ENCODE measurements at places on chromosomes 11 and 22.

GRCh38 chr11:123474994-123475393 lies 44.9 kb downstream of the GRAMD1B start:
- no peak for DNase-seq

DNA sequence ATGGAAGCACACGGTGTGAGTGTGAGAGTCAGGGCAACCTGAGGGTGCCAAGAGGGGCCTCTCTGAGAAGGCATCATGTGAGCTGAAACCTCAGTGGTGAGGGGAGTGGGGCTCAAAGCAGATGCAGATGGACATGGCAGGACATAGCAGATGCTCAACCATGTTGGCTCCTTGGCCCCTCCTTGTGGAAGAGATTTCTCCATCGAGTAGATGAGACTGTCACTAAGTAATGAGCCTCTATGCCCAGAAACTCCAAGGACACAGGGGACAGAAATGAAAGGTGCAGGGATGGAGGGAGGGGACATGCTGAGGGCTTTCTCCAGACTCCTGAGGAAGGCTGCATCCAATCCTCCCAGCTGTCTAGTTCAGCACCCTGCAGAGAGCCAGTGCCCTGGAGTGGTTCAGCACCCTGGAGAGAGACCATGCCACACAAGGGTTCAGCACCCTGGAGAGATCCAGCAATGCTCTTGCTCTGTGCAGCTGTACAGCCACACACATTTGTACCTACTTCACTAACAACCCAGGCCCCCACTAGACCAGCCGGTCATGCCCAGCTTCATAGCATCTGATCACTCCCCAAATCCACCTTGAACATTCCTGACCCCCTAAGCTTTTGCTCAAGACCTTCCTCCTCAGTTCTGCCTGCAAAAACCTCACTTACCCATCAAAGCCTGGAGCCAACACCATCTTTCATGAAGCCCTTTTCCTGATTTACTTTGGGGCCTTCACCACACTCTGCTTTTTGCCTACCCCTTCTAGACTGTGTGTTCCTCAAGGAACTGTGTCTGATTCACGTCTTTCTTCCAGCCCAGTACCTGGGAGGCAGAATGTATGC lies 252.0 kb downstream of the CTTN start:
- DNase-seq: no peak

DNA sequence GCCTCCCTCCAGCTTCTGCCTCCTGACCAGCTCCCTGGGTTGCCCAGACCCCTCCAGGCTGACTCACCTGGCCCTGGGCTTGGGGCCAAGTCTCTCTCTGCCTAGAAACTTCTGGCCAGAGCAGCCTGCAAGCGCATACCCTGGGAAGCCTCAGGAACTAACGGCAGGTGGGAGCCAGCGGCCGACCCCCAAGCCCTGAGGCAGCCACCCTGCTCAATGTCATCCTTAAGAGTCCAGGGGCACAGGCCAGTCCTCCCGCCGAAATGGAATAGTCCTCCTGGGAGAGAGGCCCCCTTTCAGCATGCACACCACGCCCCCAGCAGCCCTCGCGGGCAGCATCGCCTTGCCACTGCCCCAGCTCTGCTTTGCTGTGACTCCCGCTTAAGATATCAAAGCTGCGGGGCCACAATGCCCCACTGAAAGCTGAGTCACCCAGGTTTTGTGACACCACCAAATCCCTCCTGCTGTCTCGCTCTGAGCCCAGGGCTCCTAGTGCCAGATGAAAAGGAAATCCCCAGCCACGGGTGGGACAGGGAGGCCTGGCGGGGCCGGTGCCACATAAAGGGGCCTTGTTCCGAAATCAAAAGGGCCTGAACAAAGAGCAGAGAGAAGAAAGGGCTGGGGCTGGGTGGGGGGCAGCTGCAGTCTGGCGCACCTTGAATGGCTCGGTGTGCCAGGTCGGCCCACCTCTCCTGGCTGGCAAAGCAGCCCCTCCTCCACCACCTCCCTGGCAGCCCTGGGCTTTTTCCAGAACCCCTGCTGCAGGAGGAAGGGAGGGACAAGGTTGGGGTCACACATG lies 21.4 kb upstream of the FGF3 start:
- no peak for DNase-seq

DNA sequence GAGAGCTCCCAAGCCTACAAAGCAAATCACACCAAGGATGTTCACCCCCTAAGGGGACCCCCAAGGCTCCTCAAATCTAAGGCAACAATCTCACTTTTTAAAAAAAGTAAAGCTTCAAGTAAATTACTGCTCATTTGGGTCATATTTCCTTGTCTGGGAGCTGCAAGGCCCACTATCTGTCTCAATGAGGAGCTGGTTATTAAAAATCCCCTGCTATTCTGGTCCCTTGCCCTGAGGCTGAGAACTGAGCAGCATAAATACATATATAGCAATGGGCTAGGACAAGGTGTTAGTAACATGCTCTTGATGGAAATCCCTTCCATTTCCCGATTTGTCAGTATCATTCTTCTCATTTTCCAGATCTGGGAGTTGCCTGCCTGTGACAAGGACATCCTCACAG lies 119.2 kb downstream of the ETS1 start:
- no peak for DNase-seq

DNA sequence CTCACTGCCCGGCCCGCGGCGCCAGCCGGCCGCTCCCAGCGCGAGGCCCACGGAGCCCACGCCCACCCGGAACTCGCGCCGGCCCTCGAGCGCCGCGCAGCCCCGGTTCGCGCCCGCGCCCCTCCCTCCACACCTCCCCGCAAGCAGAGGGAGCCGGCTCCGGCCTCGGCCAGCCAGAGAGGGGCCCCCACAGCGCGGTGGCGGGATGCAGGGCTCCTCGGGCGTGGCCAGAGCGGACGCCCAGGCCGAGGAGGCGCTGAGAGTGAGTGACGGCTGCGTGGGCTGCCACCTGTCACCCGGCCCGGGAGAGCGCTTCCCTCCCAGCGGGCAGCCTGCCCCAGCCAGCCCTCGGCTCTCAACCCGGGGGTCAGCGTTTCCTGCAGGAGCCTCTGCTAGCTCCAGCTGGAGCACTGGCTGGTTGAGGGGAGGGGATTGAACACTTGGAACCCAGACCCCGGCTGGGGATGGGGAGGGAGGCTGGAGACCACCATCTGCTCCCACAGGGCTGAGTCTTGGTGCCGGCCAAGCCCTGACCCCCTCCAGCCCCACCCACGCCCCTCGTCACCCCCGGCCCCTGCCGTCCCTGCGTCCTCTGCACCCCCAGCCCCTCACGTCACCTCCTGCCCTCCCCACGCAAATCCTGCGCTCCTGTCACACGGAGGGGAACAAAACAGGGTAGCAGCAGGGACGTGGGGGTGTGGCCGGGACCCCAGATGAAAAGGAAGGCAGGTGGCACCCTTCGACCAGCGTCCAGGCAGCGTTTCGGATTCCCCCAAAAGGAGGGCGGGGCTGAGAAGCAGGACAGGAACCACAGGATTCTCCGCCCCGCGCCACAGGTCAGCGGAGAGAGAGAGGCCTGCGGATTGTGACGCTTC lies 157.0 kb downstream of the BRD1 start:
- no peak for DNase-seq

GRCh38 chr11:8260202-8260966 lies 3.3 kb downstream of the LMO1 start:
- peak; percentile 75 for DNase-seq

DNA sequence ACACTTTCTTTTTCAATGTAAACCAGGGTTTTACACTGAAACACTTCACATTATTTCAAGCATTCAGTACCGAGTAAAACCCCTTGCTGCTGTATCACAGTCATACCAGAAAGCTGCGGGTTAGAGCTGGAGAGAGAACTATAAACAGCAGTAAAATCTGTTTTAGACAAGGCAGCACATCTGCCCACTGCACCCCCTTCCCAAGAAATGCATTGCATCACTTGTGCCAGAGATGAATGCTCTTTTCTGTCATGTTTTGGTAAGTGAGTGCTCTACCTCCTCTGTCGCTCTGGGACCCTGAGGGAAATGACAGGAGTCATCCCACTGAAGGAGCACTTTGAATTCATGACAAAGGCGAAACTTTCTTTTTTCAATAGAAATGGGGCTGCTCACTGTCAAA lies 107.2 kb downstream of the MAML2 start:
- DNase-seq: no peak

DNA sequence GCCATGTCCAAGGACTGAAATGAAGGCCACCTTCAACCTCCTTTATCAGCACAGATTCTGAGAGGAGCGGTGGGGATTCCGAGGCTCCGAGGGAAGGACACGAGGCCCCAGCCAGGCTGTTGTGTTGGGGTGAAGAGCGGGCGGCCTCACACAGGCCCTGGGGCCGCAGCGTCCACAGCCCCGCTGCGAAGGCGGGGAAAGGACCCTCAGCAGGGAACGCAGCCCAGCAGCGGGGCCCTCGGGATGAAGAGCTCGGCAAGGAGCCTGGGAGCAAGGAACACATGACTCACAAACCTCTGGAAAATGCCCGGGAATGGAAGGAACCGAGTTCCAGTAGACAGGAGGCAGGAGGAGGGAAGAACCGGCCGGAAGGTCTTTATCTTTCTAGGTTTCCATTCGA lies 227.2 kb downstream of the BRD1 start:
- DNase-seq: no peak

- DNase-seq: no peak
Measured at GRCh38 chr11:57491371-57492061, 24.0 kb downstream of the SLC43A1 start.

DNA sequence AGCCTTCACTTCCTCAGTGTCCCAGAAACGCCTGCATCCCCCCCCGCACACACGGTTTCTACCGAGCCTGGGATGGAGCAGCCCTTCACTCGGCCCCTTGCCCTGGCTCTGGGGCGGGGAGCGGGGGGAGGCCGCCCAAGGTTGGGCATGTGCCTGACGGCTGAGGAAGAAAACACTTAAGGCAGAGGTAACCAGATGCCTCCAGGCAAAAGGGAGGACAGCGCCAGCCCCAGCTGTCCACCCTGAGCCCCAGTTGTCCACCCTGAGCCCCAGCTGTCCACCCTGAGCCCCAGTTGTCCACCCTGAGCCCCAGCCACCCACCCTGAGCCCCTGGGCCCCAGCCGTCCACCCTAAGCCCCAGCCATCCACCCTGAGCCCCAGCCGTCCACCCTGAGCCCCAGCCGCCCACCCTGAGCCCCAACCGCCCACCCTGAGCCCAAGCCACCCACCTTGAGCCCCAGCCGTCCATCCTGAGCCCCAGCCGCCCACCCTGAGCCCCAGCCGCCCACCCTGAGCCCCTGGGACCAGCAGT lies 3.8 kb upstream of the TTLL8 start:
- DNase-seq: no peak

- DNase-seq: peak; percentile 60
Measured at GRCh38 chr11:119373921-119374631, 7.4 kb downstream of the USP2 start.

DNA sequence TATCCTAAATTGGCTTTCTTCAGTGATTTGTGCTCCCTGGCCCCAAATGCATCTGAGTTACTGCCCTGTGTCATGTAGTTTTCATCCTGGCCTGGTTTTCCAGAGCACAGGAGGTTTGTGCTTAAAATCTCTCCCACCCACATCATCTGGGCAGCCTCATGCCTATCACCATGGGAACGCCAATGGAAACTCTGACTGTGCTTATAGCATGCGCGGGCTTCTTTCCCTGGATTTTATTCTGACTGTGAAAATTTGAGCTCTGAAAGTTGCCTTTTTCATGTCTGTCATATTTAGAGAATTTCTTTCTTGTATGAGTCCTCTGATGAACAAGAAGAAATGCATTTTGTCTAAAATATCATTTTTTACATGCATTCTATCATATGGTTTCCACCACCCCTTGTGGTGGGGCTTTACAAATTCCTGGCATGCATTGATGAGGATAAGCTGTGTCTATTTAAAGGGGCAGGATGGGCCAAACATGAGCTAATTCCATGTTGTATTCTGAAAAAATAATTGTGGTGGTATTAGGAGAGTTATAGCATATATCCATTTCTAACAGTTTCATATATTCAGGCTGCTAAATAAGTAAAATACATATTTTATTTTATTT lies 55.1 kb downstream of the IRAG1 start:
- no peak for DNase-seq

DNA sequence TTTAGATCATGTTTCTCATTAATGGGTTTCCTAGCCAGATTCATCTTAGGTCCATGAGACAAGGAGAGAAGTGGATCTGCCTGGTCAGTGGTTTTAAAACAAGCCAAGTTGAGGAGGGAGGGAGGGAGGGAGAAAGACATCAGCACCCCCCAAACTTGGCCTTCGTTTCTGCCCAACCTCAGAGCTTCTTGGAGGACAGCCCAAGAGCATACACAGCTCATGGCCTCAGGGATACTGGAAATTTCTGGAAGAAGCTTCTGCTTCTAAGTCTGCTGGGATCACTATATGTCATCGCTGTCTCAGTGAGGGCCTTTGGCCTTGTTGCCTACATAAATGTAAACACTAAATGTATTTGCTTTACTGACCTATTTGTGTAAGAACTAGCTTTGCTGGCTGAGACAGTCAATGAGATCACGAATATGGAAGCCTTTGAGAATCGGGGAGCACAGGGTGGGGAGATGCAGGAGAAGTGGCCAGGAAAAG lies 375.1 kb downstream of the BUD13 start:
- no peak for DNase-seq

DNA sequence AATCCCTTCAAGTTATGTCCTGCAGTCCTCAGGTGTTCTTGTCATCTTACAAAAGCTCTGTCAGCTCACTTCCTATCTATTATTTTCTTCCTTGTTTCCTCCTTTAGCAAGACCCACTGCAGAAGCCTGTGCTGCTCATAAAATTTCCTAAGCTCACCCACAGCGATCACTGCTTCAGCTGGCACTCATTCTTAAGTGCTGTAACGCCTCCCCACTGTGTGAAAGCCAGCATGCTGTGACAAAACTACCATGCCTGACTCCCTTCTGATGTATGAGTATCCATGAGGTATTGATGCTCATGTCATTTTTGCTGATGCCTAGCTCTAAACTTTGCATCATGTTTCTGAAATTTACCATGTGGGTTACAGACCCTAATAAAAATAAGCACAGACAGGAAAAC lies 41.5 kb upstream of the CNTN5 start:
- no peak for DNase-seq
